ENCODE measurements at places on chromosomes 11 and 22. TPM values are rescaled to one million over a fixed set of nuclear protein-coding genes. Genes with fewer than 3 reads are reported as not detected.

Gene BTG4
- not detected for total RNA-seq

- DNase-seq, result peak; percentile 31
Observed at GRCh38 chr22:40634119-40634903, 2.2 kb downstream of the MRTFA start.

DNA sequence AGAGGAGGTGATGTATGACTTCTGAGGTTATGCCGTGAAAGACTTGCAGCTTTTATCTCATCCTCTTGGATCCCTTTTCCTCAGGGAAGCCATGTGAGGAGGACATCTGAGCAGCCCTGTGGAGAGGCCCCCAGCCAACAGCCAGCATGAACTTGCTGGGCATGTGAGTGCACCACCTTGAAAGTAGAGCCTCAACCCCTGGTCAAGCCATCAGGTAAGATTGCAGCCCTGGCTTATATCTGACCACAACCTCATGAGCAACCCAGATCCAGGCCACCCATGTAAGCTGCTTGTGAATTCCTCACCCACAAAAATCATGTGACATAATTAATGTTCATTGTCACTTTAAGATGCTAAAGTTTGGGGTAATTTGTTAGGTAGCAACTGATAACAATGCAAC, 121.0 kb downstream of the MIAT start:
- no peak for DNase-seq

- DNase-seq, result no peak
Observed at GRCh38 chr22:45683680-45684079, 12.0 kb downstream of the ATXN10 start.
